ENCODE measurements at places on chromosomes 12 and 14.

- DNase-seq = no peak
Observed at GRCh38 chr14:95835121-95835730, 41.4 kb upstream of the TUNAR start.

DNA sequence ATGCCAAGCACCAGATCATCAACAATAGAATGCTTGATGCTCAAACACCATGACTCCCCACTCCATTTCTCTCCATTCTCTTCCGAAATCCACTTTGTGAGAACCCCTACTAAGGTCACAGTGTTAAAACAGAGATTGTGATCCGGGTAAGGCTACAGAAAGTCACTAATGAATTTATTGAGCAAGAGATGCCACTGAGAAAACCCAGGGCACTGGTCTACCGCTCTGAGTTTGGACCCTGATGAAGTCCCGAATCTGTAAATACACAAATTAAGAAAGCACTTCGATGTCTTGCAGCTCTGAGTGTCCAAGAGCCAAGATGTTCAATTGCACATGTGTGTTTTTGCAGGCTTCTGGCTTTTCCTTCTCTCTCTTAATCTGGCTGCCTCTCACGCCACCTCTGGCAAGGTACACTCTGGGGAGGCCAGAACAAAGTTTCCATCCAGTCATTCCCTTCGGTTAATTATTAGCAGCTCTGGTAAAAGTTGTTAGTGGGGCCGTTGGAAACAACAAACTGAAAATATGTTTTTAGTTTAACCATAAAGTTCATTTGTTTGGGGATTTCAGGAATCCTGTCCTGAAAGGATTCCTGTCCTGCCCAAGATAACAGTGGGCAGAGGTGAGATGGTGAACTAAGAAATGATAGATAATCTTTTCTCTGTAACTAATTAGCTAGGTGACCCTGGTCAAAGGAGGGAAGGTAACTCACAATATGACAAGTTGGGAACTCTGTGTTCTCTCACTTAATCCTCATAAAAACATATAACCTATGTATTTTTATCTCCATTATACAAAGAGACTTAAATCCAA is 75.4 kb downstream of the BTG1 start:
- DNase-seq = no peak

GRCh38 chr12:23760495-23760894 is 189.0 kb downstream of the SOX5 start:
- no peak for DNase-seq

DNA sequence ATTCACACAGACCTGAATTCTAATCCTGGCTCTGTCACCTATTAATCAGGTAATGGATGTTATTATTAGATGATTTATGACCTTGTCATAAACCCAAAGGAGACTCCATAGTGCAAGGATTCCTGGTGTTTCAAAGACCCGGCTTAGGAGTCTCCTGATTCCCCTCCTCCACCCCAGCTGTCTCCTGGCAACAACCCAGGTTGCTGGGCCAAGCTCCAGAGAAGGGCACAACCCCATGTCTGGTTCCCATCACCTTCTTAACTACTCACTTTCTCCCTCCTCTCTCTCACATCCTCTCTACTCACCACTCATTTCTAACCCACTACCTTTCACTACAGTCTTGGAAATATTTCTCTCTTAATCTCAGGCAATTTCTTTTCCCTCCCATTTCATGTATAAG is 41.6 kb downstream of the RHOJ start:
- DNase-seq = no peak

GRCh38 chr12:46384451-46385309 is 12.1 kb upstream of the SLC38A2 start:
- no peak for DNase-seq

DNA sequence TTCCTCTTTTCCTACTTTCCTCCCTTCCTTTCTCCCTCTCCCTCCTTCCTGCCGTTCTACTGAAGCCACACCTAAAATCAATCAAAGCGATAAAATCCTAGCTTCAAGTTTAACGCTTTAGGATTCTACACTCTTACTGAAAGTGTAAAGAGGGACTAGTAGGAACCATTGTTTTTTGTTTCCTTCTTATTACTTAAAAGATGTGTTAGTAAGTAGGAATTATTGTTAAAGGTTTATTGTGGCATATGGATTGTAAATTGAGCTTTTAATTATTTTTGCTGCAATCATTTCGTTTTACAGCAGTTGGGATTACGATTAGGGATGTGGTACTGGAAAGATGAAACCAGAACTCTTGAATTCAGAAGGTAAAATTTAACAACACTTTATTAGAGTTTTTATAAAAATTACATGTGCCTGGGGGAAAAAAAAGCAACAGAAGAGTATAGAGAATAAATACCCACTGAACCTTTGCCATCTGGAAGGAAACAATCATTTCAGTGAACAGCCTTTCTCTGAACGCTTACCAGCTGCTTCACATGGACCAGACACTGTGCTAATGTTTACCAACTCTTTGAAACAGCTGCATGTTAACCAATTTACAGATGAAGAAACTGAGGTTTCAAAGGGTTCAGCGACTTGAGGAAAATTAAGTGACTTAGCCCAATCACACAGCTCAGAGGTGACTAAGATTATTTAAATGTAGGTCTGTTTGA is 1.0 kb downstream of the PPP1R36 start:
- DNase-seq = no peak

GRCh38 chr12:3752741-3753486 is at the start of gene CRACR2A:
Gene CRACR2A (minus strand): TSS chr12:3753109. CDS start chr12:3696999, 56,110 bp downstream.
- DNase-seq = peak; percentile 74

DNA sequence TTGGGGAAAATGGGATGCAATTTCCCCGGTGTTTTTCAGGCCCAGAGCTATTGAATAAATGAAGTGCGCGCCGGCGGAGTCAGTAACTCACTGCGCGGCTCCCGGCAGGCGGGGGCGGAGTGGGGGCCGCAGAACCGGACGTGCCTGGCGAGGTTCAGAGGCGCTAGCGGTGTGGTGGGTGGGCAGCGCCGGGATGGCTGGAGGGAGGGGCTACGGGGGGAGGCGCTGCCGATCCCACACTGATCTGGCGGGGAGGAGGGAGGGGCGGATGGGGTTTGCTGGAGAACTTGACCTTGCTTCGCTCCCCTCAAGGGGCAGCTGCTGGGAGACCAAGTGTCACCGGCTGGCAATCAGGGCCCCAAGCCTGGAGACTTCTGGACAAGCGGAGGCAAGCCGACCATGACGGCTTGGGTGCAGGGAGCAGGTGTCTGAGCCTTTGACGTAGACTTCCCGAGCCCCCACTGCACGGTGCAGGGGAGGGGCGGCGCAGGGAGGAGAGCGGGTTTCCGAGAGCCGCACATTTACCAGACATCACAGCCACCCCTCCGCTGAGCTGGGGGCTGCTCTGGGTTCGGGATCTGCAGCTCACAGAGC is 174.1 kb upstream of the RTL1 start:
- DNase-seq = no peak
